Amniotic stem cell (primary cell): ENCODE measurements at places on chromosomes 6 and 20.

GRCh38 chr20:33554914-33555420 lies 65.1 kb downstream of the CBFA2T2 start:
- DNase-seq = peak; percentile 83

DNA sequence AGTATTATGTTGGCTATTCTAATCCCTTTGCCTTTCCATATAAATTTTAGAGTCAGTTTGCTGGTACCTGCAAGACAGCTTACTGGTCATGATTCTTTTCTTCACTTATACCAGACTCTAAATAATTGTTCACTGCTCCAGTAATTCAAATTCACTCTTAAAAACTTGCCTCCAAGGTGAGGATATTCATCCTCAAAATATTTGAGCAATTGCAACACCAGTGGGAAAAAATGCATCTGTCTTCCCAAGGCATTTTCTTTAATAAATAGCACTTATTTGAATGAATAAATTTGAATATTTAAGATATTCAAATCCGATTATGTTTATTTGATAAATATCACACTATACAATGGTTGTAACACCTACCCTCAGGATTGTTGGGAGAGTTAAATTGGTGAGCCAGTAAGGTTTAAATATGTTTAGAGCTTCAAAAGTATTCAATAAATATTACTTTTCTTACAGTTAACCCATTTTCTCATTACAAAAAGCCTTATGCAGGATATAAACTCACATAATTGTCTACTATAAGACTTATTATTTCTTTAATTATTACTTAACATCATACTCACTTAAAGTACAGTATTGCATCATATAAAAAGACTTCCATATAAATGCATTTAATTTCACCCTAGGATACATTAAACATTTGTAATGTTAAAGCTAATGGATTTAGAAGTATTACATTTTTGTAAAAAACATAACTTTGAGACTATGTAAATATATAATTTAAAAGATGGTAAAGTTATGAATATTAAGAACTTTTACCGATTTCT lies 285.6 kb downstream of the SAMD5 start:
- no peak for DNase-seq

DNA sequence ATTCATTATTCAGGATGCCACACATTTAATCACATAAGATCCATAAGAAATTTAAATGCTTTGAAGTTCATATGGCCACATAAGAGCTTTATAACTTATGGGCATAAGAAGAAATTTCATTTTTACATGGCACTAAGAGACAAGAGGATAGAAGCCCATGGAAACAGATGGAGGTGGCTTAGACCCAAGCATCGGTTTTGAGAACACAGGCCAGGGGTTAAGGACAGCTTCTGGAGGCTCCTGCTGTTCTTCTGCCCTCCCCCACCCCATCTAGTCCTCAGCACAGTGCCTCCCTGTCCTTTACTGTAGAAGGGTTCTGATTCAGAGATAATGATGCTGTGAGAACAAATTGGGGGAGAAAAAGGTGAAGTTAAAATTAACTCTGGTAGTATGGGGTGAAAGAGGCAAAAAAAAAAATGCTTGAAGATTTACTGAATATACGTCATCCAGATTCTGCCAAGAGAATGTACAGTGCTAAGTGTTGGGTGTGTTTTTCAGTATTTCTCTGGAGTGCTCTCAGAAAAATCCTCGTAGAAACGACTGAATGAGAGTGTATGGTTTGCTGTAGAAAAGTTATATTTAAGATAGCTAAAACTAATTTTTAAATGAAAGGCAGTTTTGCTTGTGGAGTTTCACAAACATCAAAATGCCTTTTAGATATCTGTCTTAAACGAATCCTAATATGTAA lies 539.7 kb downstream of the QKI start:
- DNase-seq = no peak

GRCh38 chr6:112037783-112038216 lies 16.1 kb upstream of the CCN6 start:
- DNase-seq = peak; percentile 84

GRCh38 chr6:37809197-37809543 lies 10.4 kb upstream of the ZFAND3 start:
- no peak for DNase-seq

DNA sequence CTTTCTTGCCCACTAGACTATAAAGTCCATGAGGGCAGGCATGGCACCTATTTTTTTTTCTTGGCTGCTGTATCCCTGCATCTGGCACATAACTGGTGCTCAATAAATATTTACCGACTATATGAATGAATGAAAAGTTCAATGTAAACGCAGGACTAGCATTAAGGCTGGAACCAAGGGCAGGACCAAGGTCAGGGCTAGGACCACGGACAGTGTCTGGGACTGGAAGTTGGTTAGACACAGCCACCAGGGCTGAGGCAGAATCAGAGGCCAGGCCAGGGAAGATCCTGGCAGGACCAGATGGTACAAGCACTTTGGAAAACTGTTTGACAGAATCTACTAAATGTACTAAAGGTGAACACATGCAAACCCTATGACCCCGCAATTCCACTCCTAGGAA lies 3.7 kb downstream of the TNXB start:
- no peak for DNase-seq

DNA sequence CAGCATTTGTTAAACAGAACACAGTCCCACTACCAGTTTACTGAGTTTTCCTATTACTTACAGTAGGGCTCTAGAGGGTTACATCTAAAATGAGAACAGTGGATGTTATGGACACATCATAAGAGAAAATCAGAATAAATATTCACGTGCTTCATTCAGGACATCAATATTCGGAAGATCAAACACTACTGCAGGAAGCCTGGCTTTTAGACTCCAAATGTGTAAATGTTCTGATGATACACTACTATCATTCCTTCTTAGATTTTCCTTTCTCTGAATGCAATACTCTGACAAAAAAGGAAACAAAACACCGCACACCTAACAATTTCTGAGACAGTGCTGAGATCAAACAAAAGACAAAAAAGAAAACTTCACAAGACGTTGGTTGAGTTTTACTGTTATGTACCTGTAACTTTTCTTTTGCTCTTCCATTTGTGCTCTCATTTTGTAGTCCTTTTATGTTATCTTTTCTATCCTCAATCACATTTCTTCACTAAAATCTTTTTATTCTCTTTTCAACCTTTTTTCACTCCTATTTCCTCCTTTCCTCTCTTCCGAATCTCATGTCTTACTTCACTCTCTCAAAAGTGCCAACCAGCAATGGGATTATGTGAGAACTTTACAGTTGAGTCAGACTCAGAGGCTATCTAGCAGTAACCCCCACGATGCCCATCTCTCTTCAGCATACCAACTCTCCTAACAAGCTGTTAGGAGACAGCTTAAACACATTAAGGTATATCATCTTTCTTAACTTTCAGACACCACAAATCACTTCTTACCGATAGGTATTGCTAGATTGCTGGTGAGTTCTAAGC lies 1.7 kb downstream of the FAM184A start:
- DNase-seq = no peak

GRCh38 chr20:4322499-4322898 lies 307.1 kb upstream of the RNF24 start:
- DNase-seq = no peak

GRCh38 chr6:20722455-20722854 lies 188.2 kb downstream of the CDKAL1 start:
- DNase-seq = no peak

DNA sequence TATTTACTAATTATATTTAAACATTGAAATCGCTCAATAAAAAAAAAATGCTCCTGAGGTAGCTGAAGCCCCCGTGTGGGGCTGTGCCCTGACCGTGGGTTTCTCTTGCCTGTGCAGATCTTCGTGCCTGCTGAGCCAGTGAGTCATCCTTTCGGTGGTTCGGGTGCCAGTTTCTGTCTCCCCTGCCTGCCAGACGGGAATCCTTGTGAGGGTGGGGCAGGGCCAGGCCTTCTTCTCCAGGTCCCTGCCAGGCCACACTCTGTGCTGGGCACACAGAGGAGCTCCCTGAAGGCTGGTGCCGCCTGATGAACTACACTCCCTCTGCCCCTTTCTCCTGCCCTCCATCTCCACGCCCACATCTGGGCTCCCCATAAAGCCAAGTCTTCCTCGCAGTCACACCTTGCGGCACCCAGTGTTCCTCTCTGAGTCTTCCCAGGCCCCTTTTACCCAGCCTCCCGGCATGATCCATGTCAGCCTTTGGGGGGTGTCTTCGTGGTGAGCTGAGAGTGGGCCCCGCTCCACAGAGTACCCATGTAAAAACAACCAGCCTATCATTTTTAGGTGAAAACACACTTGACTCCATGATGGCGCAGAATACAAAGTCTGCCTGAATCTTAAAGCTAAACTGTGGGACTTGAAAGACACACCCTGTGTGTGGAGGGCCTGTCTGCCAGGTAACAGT lies 19.3 kb downstream of the FGD2 start:
- no peak for DNase-seq

DNA sequence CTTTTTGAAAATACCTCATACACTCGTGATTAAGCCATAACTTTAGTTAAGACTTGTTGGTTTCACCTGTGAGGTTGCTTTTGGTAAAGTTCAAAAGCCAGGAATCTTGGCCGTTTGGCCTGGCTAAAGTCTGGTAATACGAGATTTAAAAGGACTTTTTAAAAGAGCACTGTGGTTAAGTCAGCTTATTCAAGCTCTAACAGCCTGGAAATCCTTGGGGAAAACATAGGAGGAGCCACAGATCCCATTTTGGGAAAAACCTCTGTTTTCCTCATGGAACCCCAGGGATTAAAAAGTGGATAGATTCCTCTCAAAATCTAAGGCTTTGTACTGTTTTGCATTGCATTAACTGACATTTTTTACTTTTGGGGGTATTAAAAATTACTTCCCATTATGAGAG lies 13.7 kb upstream of the SLC22A16 start:
- DNase-seq = no peak

DNA sequence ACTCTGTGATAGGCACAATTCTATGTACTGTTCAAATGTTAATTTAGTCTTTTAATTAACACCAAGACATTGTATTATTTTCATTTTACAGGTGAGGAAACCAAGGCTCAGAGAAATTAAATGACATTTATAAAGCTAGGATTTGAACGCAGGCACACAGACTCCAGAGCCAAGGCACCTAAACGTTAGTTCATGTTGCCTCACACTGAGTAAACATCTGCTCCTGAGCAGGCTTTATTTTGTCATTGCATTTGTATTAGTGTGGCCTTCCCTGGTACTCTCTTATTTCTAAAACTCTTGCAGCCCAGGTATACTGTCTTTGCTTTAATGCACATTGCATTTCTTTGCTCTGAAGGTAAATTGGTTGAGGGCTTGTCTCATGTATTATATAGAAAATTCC lies 263.1 kb upstream of the FLRT3 start:
- DNase-seq = no peak

DNA sequence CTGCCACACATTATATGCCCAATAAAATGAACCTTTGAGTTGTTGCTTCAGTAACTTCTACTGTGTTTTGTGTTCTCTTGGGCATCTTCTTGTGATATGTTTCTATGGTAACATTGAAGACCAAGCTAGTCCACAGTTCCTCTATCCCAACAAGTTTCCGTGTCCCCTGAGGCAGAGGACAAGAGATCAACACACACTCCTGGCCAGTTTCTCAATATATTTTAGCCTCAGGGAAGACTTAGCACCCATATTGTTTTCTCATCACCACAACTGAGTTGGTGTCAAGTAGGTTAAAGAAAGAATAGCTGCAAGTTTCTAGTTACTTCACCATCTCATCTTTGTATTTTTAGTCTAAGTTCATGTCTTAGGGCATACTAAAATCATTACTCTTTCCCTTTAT lies 277.5 kb downstream of the UST start:
- DNase-seq = no peak

DNA sequence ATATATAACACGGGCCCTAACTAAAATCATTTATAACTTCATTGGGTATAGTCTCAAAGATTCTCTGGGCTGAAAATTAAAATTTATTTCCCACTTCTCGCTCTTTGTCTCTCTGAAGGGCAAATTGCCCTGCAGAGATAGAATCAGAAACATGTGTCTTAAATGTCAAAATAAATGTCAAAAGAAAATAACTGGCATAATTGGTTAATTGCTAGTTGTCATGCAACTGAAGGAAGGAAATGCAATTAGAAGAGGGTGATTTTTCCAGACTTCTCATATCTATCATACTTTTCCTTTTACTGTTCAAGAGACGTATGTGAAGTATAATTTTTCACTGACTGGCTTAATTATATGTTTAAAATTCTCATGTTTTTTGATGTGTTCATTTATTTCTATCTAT lies 80.3 kb upstream of the HMGCLL1 start:
- DNase-seq = no peak

DNA sequence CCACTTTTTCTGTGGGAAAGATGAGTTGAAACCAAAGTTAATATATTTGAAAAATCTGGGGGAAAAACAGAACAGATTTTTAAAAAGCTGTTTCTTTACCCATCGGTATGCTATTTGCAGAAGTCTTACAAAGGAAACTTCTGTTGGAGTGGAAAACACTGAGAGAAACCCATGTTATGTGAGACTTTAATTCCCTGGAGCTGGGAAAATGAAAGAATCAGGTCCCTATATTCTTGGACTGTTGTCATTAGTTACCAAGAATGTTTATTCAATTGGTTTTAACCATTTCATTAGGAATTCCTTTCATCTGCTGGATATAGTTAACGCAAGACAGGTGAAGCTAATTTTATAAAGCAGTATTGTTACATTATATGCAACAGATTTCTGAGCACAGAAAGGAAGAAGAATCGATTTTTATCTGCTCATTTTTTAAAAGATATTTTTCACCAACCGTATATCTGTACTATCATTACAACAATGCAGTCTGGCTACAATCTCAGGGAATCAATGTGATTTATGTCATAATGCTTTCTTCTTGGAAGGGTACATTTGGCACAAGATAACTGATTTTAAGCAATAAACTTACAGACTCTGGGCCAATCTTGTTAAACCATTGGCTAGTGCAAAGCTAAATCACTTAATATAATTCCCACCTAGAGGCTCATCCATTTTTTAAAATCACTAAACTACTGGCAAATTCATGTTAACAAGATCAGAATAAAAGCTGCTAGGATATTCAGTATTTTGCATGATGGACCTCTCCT lies 170.0 kb downstream of the MOXD1 start:
- no peak for DNase-seq

GRCh38 chr6:98532004-98532403 lies 302.4 kb upstream of the POU3F2 start:
- no peak for DNase-seq

GRCh38 chr6:16736856-16737775 lies 24.1 kb downstream of the ATXN1 start:
- no peak for DNase-seq

DNA sequence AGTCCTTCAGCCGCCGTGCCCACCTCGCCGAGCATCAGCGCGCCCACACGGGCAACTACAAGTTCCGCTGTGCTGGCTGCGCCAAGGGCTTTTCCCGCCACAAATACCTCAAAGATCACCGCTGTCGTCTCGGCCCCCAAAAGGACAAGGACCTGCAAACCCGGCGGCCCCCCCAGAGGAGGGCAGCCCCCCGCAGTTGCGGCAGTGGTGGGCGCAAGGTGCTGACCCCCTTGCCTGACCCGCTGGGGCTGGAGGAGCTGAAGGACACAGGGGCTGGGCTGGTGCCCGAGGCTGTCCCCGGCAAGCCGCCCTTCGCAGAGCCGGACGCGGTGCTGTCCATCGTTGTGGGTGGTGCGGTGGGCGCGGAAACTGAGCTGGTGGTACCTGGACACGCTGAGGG lies 20.1 kb upstream of the CHMP4B start:
- DNase-seq = no peak

- no peak for DNase-seq
Observed at GRCh38 chr6:4606821-4607704, 169.1 kb upstream of the CDYL start.
